ENCODE measurements at places on chromosomes 6 and 20.

DNA sequence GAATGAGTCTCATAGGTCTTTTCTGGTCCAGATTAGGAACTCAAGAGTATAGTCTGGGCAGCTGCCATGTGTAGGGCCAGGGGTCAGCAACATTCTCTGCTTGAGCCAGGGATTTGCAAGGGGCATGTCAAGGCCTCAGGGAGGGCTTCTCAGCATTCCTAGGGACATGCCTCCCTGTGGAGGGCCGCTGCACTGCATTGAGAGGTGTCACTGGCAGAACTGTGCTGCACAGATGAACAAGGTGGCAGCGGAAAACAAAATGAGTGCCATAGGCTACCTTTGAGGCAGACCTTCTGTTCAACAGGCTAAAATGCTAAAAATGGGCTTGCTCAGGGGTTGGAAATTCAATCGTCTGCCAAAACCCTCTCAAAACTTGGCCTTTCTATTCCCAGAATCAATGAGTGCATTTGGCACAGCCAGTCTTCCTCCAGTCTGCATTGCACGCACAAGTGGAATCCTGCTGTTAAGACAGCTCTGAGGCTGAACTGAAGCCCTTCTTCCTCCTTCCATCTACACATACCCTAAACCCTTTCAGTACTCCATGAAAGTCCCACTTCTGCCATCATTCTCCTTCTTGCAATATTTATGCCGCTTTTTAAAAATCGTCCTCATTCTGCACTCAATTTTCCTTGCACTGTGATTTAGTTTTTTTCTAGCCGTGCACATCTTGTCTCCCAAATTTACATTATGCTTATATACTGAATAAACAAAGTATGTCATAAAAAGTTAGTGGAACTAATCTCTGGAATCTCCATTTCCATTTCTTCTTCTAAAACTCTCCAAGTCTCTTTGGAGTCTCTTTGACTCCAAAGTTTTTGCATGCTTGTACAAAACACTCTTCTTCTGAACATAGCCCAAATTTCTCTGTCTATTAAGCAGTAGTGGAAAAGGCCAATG lies 51.7 kb downstream of the SLC26A8 start:
- DNase-seq, result no peak

GRCh38 chr6:26105109-26105730 lies 18.0 kb downstream of the HFE start:
- DNase-seq, result no peak

DNA sequence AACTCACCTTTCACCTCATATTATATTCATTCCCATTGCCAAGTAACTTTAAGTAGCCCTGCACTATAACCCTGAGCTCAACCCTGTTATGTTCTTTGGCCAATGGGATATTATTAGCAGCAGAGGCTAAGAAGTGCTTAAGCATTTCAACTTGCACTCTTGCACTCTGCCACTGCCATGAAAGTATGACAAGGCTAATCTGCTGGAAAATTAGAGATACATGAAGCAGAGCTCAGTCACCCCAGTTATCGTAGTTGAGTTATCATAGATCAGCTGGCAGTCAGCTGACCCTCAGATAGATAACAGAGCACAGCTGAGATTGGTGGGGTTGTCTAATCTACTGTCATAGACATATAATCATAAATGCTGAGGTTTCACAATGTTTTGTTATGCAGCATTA lies 209.4 kb upstream of the RUNX2 start:
- no peak for DNase-seq

- no peak for DNase-seq
Observed at GRCh38 chr6:44499609-44500008, 112.1 kb downstream of the CDC5L start.
